ENCODE measurements at places on chromosomes 11 and 22.

DNA sequence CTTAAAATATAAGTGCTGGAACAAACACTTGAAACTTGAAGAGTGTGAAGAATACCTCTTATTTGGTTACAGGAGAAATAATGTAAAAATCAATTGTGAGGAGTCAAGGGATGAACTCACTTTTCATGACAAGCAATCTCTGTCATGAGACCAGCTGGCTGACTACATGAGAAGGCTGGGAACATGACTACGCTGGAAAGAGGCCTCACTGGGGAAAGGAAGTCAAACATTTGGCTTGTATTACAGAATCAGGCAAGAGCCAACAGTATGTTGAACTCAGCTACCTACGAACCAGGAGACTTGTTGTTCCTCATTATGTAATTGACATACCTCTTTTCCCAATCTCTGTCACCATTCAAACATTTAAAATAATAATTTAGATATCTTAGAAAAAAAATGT is 14.4 kb downstream of the DCDC1 start:
- DNase-seq: no peak

- no peak for DNase-seq
These were observed 30.5 kb downstream of the NFAM1 start for GRCh38 chr22:42401535-42402334.

- no peak for DNase-seq
These were observed 121.3 kb upstream of the SERPIND1 start for GRCh38 chr22:20652582-20652981.

DNA sequence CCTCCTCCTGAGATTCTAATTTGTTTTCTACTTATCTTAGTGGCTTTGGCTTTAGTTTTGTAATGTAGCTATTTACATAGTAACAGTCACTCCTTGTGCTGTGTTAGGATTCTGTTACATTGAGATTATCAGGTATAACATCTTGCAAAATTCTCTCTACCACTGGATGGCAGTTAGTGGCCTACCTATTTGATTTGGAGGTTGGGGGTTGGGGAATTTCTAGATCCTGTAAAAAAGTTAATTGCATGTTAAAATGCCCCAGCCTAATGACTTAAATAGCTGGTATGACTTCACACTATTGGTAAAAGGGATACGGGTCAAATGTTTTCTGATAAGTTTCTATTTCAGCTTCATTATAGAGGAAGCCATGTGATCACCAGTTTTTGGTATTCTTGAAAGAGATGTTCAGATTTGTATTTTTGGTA is 2.8 kb downstream of the GRK3 start:
- no peak for DNase-seq

DNA sequence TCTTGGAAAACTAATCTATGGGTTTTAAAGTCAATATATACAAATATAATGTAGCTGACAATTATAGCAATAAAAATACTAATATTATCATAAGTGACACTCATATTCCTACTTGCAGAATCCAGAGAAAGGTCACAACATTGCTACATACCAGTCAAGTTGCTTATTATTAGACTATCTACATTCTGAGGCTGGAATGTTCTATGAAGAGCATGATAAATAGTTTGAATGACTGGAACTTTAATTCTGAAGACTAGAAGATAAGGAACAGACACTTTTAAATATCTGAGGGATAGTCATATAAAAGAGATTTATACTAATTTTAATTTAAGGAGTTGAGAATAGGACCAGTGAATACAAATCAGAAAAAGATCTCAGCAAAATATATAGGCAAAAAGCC is 146.0 kb downstream of the GUCY1A2 start:
- DNase-seq: no peak

GRCh38 chr22:25882360-25882759 is 140.4 kb downstream of the MYO18B start:
- DNase-seq: no peak

- DNase-seq: no peak
These were observed 4.3 kb upstream of the BUD13 start for GRCh38 chr11:116777056-116777455.

- no peak for DNase-seq
These were observed 1.9 kb downstream of the SLC43A3 start for GRCh38 chr11:57424792-57425564.

Data from NCI-H1436 treated with DMSO at 0.1 percent for 48 hours (cell line).